ENCODE measurements at places on chromosomes 2 and 18. TPM values are rescaled to one million over a fixed set of nuclear protein-coding genes. Genes with fewer than 3 reads are reported as not detected.
A peak's percentile ranks its signal among the peaks of the same experiment; 100 is the strongest.

- no peak for DNase-seq
- H3K36me3 ChIP-seq: no peaks in the 10 kb centered on the region
- no peaks in the 10 kb centered on the region for H3K27me3 ChIP-seq
- H3K4me3 ChIP-seq: no peak overlapping the region
- peaks cover 16% of the 10 kb centered on the region for H3K4me1 ChIP-seq
- no peak overlapping the region for H3K27ac ChIP-seq
Measured at GRCh38 chr18:55534547-55534946, 53.4 kb downstream of the TCF4 start.

DNA sequence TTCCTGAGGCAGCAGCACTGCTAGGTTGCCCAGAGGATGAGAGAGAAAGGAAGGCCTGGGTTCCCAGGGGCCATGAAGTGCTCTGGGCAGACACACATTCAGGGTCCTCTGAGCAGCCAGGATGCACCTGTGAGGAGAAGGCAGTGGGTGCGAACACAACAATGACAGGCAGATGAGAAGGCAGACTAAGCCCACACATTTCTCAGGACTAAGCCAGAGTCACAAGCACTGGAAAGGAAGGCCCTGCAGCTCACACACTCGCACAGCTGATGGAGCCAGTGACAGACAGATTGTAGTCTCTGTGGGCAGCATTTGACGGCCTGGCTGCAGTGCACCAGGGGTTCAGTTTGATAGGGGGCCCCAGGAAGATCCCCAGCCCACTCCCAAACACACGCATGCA lies 61.8 kb downstream of the ARHGEF4 start:
- H3K4me1 ChIP-seq: no peaks in the 10 kb centered on the region
- no peak overlapping the region for H3K27ac ChIP-seq
- H3K4me3 ChIP-seq: no peak overlapping the region
- H3K36me3 ChIP-seq: no peaks in the 10 kb centered on the region

DNA sequence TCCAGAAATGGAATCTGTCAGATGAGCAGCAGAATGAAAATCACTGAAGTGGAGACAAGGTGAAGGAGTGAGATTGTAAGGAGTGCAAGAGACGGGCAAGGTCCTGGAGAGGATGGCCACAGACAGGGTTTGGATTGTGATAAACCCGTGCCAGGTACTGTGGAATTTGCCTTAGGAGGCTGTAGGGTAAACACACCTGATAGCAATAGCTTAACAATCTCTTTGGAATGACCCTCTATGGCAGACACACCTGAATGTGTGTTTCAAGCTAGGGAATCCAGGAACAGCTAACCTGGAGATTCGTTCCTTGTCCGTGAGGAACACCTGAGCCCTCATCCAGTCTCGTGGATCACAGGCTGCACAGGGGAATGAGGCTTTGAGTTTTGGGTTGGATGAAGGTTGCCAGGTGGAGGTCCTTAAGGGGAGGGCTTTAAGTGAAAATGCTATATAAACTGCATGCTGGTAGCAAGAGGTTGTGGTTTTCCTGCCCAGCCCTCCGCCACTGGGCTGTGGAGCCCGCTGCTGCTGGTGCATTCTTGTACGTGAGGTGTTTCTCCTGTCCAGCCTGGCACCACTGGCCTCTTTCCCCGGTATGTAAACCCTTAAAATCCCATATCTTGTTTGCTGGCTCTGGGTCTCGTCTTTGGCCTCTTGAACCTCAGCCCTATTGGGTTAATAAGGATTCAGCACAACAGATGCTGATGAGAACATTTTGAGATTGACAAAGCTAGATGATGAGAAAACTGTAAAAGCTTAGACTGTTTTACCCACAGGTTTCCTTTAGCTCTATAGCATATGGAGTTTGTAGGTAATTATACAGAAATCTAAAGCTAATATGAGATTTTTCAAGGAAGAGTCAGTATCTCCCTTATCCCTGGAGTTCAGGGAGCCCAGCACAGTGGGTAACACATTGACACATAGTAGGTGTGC lies 117.9 kb downstream of the ARHGAP15 start:
- H3K27ac ChIP-seq: no peak overlapping the region
- no peaks in the 10 kb centered on the region for H3K36me3 ChIP-seq
- peaks cover 5% of the 10 kb centered on the region for H3K27me3 ChIP-seq
- no peak for DNase-seq

The UGT1A10 gene
- not detected for total RNA-seq

DNA sequence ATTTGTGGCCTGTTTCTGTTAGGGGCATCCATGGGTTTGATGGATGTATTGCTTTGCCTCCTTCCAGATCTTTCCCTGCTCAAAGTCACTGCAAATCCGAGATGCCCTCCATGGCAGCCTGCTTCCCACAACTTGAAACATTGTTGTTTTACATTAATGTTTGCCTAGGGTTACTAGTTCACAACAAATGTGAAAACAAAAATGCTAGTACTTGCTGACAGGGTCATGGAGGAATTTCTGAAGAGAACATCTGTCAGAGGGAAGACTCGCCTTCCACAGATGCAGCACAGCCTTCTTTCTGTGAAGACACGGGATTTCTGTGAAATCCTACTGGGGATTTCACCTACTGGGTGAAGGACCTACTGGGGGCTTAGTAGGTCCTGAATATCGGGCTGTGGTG lies 260.0 kb upstream of the FN1 start:
- peaks cover 7% of the 10 kb centered on the region for H3K36me3 ChIP-seq
- peaks cover 76% of the 10 kb centered on the region for H3K4me1 ChIP-seq
- no peak overlapping the region for H3K4me3 ChIP-seq
- DNase-seq: no peak

DNA sequence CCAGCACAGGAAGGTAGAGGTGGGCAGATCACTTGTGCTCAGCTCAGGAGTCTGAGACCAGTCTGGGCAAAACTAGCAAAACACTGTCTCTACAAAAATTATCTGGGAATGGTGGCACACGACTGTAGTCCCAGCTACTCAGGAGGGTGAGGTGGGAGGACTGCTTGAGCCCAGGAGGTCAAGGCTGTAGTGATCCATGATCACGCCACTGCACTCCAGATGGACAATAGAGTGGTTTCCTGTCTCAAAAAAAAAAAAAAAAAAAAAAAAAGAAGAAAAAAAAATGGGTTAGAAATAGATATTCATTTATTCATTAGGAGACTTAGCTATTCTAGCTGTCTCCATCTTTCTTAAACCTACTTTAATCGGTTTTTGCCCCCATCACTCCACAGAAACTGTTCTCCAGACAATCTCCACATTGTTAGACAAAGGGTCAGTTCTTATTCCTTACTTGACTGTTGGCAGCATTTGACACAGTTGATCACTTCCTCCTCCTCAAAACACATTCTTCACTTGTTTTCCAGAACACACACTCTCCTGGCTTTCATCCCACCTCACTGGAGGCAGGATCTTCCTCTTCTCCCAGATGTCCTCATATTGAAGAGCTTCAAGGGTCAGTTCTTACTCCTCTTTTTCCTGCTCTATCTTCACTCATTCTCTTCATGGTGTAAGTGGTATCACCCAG lies 103.1 kb downstream of the DTNB start:
- no peaks in the 10 kb centered on the region for H3K36me3 ChIP-seq
- H3K4me3 ChIP-seq: no peak overlapping the region
- peaks cover 9% of the 10 kb centered on the region for H3K4me1 ChIP-seq
- no peaks in the 10 kb centered on the region for H3K27me3 ChIP-seq
- DNase-seq: no peak

GRCh38 chr2:70664525-70664924 lies 103.5 kb downstream of the ADD2 start:
- H3K27ac ChIP-seq: no peak overlapping the region
- no peak for DNase-seq
- no peak overlapping the region for H3K4me3 ChIP-seq
- peaks cover 16% of the 10 kb centered on the region for H3K27me3 ChIP-seq
- no peaks in the 10 kb centered on the region for H3K4me1 ChIP-seq
- no peaks in the 10 kb centered on the region for H3K36me3 ChIP-seq

DNA sequence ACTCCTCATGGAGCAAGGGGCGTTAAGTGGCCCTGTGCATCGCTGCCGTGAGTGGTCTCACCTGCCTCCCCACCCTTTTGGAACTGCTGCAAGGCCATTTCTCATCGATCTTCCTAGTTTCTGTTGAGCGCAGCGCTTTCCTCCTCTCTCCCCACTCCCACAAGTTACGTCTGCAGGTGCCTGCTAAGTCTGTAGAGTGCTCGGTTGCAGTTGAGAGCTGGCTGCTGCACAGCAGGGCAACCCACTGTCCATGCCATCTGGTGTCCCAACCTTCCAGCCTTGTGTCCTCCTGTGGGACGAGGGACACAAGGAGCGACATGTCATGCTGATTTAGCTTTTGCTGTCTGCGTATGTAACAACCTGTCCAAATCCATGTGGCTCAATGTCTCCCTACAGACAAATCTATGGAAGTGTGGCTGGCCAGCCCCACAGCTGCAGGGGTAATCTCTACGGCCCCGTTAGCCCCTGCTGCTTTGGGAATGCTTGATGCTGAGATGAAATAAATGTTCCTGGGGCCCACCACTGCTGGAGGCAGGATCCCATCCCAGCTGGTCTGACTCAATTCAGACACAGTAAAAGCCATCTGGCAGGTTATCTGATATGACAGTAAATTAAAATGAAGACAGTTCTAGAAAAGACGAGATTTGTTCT lies 68.1 kb upstream of the TCF7L1 start:
- H3K27me3 ChIP-seq: peaks cover 3% of the 10 kb centered on the region
- no peaks in the 10 kb centered on the region for H3K36me3 ChIP-seq
- H3K27ac ChIP-seq: no peak overlapping the region
- H3K4me1 ChIP-seq: peaks cover 11% of the 10 kb centered on the region
- no peak for DNase-seq
- H3K4me3 ChIP-seq: no peak overlapping the region

- peaks cover 9% of the 10 kb centered on the region for H3K4me1 ChIP-seq
- no peak for DNase-seq
- no peak overlapping the region for H3K4me3 ChIP-seq
- no peaks in the 10 kb centered on the region for H3K36me3 ChIP-seq
- no peak overlapping the region for H3K27ac ChIP-seq
- no peaks in the 10 kb centered on the region for H3K27me3 ChIP-seq
Measured at GRCh38 chr2:36727550-36727949, 31.0 kb downstream of the VIT start.

The KIF5C gene
- total RNA-seq: 3.8 TPM

The MAP4K4 gene
- total RNA-seq: 122 TPM

DNA sequence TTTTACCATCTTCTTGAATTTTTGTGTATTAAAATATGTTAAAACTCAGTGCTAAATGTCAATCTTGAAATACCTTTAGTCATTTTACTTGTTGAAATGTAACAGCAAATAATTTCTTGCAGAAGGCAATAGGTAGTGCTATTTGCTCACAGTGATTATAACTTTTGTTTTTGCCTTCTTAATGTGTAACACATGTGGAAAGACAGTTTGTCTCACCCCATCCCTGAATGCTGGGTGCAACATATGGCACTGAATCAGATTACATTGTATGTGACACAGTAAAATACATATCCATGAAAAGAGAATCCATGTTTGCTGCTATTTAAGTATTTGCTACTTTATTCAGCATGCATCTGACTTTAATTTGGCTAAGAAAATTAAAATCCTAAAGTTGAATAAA lies 35.3 kb downstream of the FRZB start:
- H3K4me3 ChIP-seq: no peak overlapping the region
- H3K4me1 ChIP-seq: peaks cover 54% of the 10 kb centered on the region
- H3K27me3 ChIP-seq: no peaks in the 10 kb centered on the region
- no peak overlapping the region for H3K27ac ChIP-seq
- no peaks in the 10 kb centered on the region for H3K36me3 ChIP-seq

The DUSP19 gene
- total RNA-seq: 4.1 TPM

The ALPI gene
- not detected for total RNA-seq

The SLC19A3 gene
- 0.56 TPM for total RNA-seq

The TCF4 gene
- 46.6 TPM for total RNA-seq

DNA sequence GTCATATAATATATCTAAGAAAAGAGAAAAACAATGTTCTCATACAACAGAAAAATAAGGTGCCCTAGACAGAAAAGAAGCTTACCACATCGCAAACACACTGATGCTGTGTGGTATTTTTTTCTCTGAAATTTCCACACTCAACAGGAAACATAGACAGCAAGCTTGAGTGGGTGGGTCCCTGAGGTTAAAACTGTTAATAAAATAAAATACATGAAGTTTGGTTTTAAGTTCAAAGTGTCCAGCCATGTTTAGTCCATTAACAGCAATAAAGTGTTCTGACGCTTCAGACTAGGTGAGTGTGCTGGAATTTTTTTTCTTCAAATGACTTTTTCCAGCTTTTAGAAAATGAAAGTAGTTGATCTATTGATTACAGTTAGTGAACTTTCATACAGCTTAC lies 83.3 kb upstream of the EPB41L5 start:
- no peak for DNase-seq
- peaks cover 1% of the 10 kb centered on the region for H3K36me3 ChIP-seq

DNA sequence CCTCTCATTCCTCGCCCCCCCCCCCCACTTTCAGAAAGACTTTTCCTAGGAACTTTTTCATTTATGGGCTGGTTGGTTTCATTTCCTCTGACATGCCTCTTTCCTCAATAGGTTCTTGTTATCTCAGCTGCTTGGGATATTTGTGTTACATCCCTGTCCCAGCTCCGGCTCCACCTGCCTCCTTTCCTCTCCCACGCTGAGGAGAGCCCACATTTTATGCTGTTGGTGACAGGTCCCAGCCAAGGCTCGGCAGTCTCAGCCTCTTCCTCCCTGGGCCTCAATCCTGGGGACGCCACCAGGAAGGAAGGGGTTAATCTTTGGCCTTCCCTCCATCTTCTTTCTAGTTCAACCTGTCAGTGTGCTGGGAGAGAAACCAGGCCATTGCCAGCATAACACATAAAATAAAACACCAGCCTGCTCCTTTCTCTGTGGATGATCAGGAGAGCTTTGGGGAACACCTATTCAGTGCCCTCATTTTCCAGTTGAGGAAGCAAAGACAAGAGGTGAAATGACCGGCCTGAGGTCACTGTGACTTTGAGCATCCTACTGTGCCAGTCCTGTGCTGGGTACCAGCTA lies 216.9 kb upstream of the TNP1 start:
- no peak overlapping the region for H3K27ac ChIP-seq
- no peaks in the 10 kb centered on the region for H3K36me3 ChIP-seq
- H3K4me3 ChIP-seq: no peak overlapping the region

The RMND5A gene
- total RNA-seq: 24.0 TPM

- no peak for DNase-seq
- no peaks in the 10 kb centered on the region for H3K36me3 ChIP-seq
- H3K27me3 ChIP-seq: no peaks in the 10 kb centered on the region
- H3K27ac ChIP-seq: peak overlapping the region; percentile 97
- no peak overlapping the region for H3K4me3 ChIP-seq
Measured at GRCh38 chr2:9178904-9179571, 27.6 kb upstream of the ASAP2 start.

The PDCL3 gene
- total RNA-seq: 33.7 TPM

- no peak overlapping the region for H3K4me3 ChIP-seq
- DNase-seq: no peak
- peaks cover 50% of the 10 kb centered on the region for H3K4me1 ChIP-seq
- no peaks in the 10 kb centered on the region for H3K27me3 ChIP-seq
Measured at GRCh38 chr2:111162718-111163331, 42.1 kb downstream of the BCL2L11 start.

All from chondrocyte (in vitro differentiated cells).